ENCODE measurements at places on chromosomes 7 and 10.

- DNase-seq, result no peak
These were observed 63.1 kb upstream of the LRRTM3 start for GRCh38 chr10:66862687-66863258.

DNA sequence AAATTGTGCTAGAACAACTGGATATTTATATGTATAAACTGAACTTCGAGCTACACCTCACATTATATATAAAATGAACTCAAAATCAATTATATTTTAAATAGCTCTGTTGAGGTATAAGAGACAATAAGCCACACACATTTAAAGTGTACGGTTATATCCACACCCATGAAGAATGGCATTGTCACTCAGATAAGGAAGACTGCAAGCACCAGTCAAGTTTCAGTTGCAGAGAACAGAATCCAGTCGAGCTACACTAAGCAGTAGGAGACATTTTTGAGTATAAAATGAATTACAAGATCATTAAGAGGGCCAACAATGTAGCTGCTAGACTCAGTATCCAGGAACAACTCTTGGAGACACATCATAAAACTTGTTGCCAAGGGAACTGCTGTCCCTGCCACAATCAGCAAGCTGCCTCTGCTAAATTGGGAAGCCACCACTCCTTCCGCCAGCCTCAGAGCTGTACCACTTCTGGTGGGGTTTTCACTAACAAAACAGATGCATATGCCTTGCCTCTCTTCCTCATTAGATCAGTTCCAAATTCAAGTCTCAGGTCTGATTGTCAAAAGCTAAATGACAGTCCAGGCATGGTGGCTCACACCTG, 19.6 kb upstream of the GPNMB start:
- no peak for DNase-seq

- DNase-seq, result peak; percentile 71
These were observed 1.3 kb upstream of the CLDN12 start for GRCh38 chr7:90401989-90402388.

- peak; percentile 88 for DNase-seq
These were observed 10.4 kb downstream of the CUL2 start for GRCh38 chr10:35079763-35080162.

DNA sequence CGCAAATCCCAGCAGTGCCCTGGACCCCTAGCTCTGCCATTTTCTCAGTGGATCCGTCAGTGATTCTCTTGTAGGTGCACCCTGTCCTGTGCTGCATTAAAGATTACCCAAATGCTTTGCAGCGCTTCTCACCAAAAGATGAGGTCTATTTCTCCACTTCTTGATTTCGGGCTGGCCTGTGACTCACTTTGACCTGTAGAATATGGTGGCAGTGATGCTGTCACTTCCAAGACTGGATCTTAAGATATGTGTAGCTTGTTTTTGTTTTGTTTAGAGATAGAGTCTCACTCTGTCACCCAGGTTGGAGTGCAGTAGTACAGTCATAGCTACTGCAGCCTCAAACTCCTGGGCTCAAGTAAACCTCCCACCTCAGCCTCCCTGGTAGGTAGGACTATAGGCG, 37.0 kb upstream of the ZMIZ1 start:
- DNase-seq, result no peak

DNA sequence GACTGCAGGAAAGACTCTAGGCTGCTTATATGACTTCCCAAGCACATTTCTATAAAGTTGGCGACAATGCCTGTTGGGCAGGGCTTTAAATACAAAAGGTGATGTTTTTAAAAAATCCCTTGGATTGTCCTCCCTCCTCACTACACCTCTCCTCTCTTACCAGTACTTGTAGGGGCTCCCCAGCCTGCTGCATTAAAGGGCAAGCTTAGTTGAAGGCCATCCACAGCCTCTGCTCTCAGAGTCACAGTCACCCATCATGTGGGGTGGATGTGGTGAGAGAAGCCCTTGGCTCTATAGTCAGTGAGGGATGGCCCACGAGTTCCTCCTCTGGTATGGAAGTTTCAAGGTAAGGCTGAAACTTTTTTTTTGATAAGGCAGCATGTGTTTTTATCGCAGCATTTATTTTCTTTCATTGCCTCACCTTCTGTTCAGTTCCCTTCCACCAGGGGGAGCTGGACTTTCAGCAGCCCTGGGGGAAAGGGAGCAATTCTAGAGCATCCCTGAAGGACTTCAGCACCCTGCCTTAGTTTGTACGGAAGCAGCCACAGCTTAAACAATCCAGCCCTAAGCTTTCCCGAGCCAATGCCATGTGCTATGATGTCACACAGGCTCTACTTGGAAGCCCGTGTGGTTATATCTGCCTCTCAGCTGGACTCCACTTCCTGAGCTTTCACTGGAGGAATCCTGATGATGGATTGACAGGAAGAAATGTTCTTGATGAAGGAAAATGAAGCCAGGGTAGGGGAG, 131.9 kb downstream of the CALCR start:
- DNase-seq, result peak; percentile 23

DNA sequence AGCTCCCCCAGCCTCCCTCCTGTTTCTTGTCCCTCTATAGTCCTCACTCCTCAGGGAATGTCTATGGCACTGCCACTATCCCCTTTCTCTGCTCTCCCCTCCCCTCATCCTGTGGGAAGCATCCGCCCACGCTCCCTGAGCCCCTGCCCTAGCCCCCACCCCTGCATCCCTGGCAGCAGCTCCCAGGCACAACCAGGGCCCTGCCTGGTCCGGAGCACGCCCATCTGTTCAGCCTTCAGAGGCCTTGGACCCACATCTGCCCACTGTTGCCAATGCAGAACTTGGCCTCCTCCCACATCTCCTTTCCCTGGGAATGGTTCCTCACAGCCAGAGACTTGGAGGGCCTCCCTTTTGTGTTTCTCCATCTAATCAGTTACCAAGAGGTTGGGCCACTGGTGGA, 20.4 kb upstream of the TBRG4 start:
- DNase-seq, result no peak

DNA sequence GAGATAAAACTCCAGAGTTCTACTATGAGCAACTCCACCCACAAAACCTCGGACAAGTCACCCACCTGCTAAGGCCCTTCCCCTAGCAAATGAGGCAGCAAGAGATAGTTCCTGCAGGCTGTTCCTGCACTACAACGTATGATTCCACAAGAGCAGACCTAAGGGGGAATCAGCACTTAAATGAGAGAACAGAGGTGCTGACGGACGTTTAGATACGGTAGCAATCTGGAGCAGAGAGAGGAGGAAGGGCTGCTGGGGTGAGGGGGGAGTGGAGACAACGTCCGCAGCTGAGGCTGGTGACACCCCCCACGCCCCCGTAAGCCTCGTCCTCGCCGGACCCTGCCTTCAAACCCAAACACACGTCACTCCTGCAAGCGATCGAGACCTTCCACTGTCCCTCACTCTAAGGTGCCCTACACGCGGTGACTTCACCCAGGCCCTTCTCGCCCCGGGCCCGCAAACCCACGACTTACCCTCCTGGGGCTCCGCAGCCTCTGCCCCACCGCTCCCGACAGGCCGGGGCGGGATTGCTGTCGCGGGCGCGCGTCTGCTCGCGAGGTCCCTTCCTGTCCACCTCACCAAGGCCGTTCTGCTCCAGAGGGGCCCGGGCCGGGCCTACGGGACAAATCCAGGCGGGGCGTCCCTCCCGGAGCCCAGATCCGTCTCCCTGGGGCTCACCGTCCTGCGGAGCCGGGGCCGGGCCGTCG, 635 bp downstream of the ZNF12 start:
- no peak for DNase-seq

DNA sequence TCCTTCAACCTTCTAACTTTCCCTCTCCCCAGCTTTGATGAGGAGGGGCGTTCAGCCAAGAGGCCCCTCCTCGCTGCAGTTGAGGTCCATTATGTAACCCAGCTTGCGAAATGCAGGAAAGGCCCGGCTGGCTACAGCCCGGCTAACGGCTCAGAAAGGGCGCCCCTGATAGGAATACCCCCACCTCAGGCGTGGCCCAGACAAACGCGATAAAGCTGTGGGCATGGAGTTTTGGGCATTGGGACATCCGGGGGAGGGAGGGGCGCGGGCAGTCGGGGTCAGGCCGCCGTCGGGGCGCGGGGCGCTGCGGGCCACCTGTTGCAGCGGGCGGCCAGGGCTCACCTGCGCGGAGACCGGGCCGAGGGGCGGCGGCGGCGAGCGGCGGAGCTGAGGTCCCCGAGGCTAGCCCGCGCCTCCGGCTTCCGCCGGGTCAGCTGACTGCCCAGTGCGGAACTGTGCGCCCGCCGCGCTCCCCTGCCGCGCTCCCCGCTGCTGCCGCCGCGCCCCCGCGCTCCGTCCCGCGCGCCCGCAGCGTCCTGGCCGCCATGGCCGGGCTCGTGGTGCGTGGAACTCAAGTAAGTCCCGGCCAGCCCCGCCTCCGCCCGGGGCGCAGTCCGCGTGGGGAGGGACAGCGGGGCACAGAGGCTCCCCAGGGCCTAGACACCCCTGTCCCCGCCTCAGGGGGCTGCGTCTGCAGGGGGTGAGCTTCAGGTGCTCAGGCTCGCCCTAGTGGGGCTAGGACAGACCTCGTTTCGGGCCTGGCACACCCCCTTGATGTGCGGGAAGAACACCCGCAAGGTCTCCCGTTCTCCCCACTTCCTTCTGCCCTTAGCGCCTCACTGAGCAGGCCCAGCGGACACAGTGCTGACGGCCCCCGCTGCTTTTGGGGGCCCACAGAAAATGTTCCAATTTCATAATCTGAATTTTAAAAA, at the start of gene LRMDA:
Gene LRMDA, plus strand, starts transcription at position 445 of the 932 bp plus-strand sequence.
- no peak for DNase-seq

DNA sequence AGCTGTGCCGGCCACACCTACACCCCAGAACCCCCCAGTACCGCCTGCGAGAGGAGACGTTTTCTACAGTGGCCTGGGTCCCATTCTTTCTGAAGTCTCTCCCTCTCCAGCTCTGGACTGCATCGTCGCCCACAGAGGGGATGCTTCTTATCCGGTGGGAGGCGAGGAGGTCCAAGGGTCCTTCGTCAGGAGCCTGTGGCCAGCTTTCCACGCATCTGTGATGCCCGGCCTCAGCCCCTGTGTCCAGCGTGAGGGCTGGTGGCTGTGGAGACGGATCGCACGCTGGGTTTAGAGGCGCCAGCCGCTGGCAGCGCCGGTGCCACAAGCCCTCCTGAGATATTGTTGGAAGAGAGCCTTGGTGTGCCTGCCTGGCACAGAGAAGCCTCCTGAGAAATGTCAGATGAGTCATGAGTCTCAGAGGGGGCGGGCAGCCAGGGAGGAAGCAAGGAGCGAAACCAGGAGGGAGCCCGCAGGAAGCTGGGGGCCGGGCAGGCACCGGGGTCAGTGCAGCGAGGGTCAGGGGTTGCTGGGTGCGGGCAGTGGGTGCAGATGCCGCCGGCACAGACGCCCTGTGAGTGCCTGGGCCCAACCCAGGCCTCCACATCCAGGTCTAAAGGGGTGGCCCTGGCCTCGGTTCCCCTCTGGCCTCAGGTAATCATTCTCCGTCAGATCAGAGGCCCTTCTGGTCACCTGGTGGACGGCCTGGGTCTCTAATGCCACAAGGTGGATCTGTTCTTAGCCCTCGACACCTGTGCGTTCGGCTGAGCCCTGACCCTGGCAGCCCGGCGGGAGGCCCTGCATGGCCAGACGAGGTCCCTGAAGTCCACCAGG, 86.0 kb upstream of the DIP2C start:
- DNase-seq, result no peak

GRCh38 chr10:116444527-116445142, 17.0 kb downstream of the PNLIPRP3 start:
- DNase-seq, result peak; percentile 23

GRCh38 chr7:117616694-117617093, 136.9 kb downstream of the CFTR start:
- no peak for DNase-seq

GRCh38 chr7:142130267-142130666, 18.7 kb downstream of the MGAM2 start:
- DNase-seq, result peak; percentile 2

DNA sequence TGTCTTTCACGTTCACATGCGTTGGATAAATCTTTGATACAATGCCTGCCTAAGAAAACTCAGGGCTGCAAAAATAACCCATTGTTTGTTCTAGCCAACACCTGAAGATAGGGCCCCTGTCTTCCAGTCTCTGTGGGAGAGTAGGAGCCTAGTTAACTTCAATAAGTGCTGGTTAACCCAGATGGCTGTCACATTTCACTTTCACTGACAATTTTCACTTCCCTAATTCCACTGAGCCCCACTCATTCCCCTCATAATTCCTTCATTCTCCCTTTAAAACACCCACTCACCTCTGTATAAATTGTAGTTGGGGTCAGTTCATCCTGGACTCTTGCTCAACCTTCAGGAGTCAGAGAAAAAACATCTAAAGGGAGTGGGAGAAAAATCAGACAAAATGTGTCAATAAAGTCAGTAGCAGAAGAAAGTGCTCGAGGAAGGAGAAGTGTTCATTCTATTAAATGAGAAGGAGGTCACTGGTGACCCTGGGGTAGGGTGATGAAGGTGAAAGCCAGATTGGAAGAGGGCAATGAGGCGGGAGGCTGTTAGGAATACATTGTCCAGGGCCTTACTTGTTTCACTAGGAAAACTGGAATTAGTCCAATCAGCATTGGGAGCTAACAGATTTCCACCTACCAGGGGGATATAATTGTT, 51.2 kb upstream of the ABI1 start:
- DNase-seq, result no peak

DNA sequence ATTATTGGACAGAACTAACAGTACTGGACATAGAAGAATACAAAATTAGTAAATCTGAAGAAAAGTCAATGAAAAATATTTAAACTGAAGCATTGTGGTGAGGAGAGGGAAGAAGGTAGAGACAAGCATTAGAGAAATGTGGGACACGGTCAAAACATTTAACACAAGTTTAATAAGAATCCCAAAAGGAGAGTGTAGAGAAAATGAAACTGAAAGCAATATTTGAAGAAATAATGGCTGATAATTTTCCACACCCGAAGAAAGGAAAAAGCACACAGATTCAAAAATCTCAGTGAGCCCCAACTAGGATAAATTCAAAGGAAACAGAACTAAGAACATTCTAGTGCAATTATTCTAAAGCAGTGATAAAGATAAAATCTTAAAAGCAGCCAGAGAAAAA, 126.4 kb upstream of the LRRTM3 start:
- no peak for DNase-seq

- DNase-seq, result no peak
These were observed 33.8 kb upstream of the PSMG3 start for GRCh38 chr7:1603346-1604225.

- DNase-seq, result peak; percentile 86
These were observed 163.3 kb downstream of the SVIL start for GRCh38 chr10:29471544-29471859.

GRCh38 chr7:2175514-2175913, 57.2 kb downstream of the MAD1L1 start:
- peak; percentile 100 for DNase-seq

DNA sequence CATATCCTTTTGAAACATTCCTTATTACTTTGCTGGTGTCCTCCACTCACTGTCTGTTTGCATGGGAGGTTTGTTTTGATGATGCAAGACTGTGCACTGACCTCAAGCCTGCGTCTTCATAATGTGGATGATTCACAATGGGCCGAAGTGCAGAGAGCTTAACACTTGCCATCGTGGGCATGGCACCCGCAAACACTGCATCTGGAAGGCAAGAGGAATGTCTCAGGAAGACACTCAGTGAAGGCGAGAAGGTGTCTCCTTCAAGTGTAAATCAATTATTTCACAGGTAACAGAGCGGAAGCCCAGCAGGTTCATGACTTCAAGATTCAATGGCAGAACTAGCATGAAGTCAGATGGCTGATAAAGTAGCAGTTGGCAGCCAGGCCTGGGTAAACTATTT, 98.1 kb downstream of the DPY19L1 start:
- DNase-seq, result peak; percentile 50

Data from fibroblast of upper back skin (primary cell).